ENCODE measurements at places on chromosomes 2 and 18.

- no peak for DNase-seq
These were observed 62.1 kb downstream of the MEX3C start for GRCh38 chr18:51135364-51135763.

DNA sequence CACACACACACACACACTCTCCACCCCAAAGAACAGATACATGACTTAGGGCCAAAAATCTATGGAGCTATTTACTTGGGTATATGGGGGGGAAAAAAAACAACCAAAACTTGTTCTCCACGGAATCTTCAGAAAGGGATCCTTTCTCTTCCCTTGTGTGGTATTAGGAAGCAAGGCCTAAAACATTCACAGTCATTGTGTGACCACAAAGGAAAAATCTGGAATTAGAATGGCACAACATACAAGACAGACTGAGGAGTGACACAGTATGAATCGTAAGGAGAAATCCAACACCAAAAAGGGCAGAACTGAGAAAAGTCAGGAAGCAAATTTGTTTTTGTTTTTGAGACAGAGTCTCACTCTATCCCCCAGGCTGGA lies 70.3 kb downstream of the ASXL2 start:
- DNase-seq: no peak

- DNase-seq: no peak
These were observed 10.4 kb downstream of the ST8SIA3 start for GRCh38 chr18:57362714-57363113.

DNA sequence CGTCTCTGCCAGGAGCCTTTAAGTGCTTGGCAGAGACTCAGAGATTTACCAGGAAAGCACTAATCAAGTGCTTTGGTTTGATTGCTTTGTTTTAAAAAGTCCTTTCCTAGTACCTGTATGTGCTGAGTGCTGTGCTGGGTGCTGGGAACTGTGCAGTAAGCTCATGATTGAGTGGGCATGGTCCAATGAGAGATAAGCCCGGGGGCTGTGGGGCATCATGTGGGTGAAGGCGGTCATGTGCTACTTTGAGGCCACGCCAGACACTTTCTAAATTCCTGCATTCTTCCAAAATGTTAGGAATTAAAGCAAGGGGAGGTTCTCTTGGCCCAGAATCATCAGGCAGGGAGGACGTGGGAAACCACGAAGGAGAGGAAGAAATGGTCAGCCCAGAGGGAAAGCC lies 109.0 kb downstream of the ACAA2 start:
- DNase-seq: no peak

DNA sequence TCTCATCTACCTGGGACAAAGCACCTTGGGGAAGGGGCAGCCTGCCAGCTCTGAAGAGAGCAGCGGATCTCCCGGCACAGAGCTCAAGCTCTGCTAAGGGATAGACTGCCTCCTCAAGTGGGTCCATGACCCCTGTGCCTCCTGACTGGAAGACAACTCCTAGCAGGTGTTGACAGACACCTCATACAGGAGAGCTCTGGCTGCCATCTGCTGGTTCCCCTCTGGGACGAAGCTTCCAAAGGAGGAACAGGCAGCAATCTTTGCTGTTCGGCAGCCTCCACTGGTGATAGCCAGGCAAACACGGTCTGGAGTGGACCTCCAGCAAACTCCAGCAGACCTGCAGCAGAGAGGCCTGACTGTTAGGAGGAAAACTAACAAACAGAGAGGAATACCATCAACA lies 549.9 kb upstream of the LRATD1 start:
- no peak for DNase-seq

DNA sequence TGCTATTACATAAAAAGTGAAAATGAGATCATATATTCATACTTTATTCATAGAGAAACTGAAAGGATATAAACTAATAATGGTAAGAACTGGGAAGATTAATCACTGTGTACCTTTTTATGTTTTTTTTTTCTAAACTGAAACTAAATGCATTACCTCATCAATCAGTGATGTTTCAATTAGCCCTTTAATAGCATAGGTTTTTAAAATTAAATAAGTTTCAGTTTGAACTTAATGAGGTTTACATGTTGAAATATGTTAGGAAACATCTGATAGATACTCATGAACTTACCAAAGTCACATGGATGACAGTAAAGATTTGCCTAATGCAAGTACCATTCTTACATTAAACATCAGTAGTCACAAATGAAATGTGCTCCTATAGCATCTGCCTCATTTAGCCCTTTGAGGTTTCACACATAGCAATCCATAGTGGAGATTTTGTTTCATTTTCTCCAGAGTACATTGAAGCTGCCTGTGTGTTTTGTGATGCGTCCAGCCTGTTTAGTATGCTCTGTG lies 8.9 kb downstream of the MAPRE2 start:
- DNase-seq: no peak

DNA sequence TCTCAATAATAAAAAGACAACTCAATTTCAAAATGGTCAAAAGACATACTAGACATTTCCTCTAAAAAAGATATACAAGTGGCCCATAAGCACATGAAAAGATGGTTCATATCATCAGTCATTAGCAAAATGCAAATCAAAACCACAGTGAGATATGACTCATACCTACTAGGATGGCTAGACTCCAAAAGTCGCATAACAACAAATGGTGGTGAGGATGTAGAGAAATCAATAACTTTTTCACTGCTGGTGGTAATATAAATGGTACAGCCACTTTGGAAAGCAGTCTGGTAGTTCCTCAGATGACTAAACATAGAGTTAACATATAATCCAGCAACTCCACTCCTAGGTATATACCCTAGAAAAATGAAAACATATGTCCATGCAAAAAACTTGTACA lies 242.3 kb upstream of the NOL4 start:
- no peak for DNase-seq

DNA sequence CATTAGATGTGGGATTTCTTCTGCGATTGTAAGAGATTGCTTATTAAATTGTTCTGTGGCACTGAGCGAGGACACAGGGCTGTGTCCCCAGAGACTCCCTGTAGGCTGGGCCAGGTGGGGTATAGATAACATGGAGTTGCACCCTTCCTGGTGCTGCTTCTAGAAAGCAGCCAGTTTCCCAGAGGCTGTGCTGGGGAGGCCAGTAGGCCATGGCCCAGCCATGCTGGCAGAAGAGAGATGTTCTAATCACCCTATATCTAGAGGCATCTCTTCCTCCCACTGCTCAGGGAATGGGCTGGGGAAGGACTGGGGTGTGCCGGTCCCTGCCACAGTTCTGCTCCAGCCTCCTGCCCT lies 66.9 kb downstream of the HS1BP3 start:
- no peak for DNase-seq

DNA sequence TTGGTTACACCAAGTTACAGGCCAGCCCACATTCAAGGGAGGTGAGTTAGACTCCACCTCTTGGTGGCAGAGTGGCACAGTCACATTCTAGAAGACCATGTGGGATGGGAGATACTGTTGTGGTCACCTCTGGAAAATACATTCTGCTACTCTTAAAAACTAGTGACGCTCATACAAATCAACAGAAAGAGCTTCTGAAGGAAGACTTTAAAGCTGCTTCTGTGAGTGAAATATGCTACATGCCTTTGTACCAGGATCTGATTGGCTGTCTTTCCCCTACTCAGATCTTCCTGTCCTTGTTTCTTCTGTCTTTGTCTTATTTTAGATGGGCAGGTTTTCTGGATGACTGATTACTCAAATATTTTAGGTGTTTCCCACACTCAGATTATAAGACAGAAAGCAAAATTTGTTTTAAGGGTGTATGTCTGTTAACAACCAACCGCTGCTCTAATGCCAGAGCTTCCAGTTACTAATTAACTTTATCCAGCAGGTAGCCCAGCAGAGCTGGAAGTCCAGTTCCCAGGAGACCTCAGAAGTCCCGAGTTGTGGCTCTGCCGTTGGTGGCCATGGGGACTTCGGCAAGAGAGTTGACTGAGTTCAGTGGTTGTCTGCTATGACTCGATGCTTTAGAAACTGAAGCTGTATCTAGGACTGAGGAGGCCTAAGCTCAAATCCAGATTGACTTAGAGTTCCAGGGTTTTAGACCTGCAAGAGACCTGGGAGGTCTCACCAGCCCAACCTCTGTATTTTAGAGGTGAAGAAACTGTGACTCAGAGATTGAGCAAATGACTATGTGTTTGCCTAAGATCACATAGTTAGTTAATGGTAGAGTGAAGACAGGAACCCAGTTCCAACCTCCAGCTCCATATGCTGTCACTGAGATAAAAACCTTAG lies 7.4 kb downstream of the IL1R2 start:
- no peak for DNase-seq

- no peak for DNase-seq
These were observed 14.6 kb downstream of the TTR start for GRCh38 chr18:31606265-31606664.

- no peak for DNase-seq
These were observed 575.5 kb downstream of the LRRTM4 start for GRCh38 chr2:76946631-76947145.

DNA sequence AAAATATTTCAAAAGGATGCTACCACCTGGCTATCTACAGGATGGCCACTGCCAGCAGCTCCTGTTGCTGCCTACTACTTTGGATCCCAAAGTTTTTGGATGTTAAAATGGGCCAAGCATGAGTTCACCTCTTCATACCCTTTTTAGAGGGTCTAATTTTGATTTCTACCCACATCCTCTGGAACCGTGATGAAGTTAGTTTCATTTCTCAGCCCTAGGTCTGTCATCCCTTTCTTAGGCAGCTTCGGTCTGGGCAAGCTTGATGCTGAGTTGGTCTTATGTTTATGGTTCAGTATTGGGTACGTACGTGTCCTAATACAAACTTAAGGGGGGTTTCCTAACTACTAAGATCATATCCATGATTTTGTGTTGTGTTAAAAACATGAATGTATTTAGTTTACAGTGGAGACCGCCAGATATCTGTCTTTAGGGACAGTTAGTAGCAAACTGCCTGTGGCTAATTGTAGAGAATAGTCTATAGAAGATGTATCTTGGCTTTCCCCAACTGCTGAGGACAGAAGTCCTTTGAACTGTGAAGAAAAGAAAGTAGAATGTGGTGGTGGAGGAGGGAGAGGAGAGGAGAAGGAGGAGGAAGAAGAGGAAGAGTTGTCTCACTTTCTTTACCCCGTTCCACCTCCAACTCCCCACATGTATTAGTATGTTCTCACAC lies 184.9 kb downstream of the UBE2E3 start:
- DNase-seq: no peak

DNA sequence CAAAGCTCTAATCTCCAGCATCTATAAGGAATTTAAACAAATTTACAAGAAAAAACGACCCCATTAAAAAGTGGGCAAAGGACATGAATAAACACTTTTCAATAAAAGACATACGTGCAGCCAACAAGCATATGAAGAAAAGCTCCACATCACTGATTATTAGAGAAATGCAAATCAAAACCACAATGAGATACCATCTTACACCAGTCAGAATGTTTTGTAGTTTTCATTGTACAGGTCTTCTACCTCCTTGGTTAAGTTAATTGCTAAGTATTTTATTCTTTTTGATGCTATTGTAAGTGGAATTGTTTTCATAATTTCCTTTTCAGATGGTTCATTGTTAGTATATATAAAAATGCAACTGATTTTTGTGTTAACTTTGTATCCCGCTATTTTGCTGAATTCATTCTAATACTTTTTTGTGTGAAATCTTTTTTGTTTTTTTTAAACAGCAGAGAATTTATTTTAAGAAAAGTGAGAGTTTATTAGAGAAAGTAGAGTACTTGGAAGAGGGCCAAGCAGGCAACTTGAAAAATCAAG lies 40.7 kb downstream of the SLC39A10 start:
- DNase-seq: no peak

DNA sequence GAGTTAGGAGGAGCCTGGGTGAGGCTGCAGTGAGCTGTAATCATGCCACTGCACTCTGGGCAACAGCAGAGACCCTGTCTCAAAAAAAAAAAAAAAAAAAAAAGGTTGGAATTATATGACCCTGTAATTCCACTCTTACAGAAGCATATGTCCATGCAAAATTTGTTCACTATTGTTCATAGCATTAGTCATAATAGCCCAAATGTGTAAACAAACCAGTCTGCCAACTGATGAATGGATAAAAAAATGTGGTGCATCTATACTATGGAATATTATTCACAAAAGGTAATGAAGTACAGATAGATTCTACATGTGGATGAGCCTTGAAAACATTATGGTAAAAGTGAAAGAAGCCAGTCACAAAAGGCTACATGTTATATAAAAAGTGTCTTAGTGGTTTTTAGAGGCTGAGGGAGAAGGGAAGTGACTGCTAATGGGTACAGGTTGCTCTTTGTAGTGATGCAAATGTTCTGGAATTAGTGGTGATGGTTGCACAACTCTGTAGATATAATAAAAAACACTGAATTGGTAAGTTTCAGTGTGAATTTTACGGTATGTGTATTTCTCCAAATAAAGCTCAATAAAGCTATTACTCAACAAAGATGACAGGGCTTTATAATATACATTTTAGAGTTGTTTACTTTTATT lies 9.4 kb downstream of the COA5 start:
- no peak for DNase-seq

DNA sequence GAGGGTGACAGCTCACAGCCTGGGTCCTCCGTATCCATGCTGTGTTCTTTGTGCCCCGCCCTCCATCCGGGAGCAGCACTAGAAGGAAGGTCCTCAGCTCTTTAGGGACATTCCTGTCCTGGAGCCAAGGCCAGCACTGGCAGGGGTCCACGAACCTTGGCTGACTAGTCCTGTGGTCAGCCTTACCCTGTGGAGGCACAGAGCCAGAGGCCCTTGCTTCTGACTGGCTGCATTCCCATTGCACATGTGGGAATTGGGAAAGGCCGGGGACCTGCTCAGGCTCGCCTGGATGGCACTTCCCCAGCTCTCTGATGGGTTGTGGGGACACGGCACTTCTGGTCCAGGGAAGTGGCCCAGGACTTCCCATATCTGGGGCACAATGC lies 24.9 kb upstream of the RHOB start:
- DNase-seq: no peak

GRCh38 chr18:25109484-25109883 lies 242.5 kb downstream of the ZNF521 start:
- DNase-seq: no peak

GRCh38 chr2:102194609-102195268 lies 7.9 kb downstream of the IL1RL2 start:
- DNase-seq: no peak

GRCh38 chr2:112110966-112111365 lies 27.2 kb upstream of the FBLN7 start:
- DNase-seq: no peak

DNA sequence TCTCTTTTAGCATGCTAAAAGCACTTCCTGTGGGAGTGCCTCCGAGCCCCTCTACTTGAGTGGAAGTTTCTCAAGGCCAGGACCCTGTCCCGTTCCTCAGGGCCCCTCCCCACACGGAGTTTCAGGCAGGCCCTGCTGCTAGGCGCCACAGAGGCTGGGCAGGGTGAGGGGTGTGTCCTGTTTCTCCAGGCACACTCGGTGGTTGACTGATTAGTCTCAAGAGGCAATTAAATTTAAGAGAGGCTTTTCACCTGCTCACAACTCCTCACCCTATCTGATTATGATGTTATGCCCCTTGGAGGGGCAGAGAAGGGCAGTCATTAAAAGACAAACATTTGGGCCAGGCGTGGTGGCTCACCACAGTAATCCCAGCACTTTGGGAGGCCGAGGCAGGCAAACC lies 160.8 kb upstream of the HAAO start:
- DNase-seq: no peak

DNA sequence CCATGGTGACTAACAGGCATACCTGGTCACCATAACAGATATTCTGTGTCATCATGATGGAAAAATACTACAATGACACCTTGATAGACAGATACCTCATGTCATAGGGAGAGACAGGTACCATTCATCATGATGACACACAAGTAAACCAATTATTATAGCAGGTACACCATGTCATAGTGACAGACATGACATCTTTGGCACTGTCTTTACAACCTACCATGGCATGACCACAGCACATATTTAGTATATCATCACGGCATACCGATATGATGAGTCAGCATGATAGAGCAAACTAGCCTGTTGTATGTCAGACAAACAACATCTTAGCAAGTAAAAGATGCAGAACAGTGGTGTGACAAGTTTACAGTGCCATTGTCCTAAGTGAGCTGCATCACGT lies 101.3 kb upstream of the KLHL29 start:
- DNase-seq: no peak

Data from right kidney (tissue), 9 donors.